ENCODE measurements at places on chromosomes 3 and 15.
A peak's percentile ranks its signal among the peaks of the same experiment; 100 is the strongest.

DNA sequence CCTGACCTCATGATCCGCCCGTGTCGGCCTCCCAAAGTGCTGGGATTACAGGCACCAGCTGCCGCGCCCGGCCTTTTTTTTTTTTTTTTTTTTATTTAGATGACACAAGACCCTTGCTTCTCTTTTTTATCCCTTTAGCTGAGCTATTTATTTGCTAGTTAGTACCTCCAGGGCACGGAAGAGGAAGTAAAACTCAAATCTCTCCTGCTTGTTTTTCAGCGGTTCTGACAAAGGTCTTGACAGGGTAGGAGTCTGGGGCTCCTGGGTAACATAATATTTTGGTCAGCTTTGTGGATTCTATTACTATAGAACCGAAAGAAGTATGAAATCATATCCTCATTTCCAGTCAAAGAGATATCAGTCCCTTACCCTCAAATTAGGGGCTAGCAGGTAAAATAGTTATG lies 44.0 kb upstream of the ETV5 start:
- no peak for DNase-seq

DNA sequence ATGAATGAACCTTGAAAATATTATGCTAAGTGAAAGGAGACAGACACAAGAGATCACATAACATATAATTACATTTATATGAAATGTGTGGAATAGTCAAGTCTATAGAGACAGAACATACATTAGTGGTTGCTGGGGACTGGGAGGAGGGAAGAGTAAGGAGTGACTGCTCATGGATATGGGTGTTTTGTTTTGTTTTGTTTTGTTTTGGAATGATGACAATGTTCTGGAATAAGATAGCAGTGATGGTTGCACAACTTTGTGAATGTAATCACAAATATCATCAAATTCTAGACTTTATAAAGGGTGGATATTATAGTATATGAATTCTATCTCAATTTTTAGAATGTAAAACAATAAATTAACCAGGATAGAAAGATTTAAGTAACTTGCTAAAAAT lies 57.4 kb upstream of the PHLDB2 start:
- no peak for DNase-seq

- no peak for DNase-seq
Observed at GRCh38 chr3:31449318-31449717, 83.4 kb upstream of the STT3B start.

DNA sequence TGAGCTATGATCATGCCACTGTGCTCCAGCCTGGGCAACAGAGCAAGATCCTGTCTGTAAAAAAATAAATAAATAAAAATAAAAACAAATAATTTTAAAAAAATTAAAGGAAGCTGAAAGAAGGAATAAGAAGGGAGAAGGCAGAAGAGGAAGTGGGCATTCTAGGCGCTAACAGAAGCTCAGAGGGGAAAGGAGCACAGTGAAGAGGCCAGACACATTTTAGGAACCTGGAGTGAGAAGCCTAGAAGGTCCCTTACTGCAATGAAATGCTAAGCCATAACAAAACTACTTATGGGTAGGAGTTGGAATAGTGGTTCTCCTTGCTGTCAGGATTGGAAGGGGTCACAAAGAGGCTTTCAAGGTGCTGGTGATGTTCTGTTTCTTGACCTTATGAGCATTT lies 64.0 kb downstream of the ITGB5 start:
- no peak for DNase-seq

DNA sequence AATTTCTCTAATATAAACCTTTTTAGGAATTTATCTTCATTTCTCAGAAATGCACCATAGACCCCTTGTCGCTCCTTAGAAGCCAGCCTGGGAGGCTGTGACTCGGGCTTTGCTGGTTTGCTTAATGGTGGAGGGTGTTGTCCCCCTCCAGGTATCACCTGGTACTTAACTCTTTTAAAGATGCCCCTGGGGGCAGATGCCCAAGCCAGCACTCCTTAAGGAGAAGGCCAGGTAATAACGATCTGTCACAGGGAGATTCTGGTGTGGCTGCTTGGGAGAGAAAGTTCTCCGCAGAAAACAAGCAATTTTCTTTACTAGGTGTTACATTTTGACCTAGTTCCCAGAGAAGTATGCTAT lies 22.3 kb downstream of the EHD4 start:
- DNase-seq: no peak

DNA sequence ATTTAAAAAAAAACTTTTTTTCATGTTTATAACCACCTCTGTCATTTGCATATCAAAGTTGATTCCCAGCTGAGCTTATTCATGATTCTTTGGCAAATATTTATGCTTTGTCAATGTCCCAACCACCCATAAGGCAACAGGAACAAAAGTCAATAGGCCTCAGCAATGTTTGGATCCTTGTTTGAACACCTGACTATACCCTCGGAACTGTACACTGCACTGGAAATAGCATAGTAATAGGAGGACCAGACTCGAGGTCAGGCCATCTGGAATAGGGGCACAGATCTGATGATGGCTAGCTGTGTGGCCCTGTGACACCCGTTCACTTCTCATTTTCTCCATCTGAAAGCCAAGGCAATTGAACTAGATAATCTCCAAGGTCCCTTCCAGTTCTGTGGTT lies 301.7 kb upstream of the ATP11B start:
- no peak for DNase-seq

- no peak for DNase-seq
Observed at GRCh38 chr15:99135194-99135593, 30.3 kb downstream of the SYNM start.

DNA sequence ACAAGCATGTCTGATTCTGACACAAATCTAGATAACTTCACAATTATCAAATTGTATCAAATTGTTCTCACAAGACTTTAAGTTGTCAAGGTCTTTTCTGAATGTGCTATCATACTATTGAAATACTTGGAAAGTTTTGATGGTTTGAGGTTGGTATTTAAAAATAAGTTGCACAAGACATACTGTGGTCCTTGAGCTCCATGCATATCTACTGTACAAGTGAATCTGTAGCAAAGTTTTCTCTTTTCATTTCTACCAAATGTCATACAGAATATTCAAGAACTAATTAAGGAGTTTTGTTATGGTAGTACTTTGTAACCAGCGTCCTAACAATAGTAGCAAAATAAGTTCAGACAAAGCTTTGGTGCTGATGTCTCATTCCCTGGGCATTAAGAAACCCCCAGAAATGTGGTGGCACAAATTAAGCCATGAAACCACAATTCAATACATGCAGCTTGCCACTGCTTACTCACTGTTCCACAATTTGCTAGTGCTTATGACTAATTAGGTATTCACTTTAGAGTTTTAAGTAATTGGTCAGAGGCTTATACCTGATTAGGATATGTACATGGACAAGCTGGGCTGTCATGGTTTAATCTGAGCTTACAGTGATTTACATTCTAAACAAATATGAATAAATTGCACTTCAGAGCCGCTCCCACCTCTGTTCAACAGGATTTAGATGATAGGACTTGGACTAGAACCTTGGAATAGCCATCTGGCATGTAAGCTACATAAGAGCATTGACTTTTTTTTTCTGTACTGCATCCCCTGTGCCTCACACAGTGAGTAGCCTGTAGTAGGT lies 8.8 kb downstream of the TBC1D23 start:
- peak; percentile 99 for DNase-seq

DNA sequence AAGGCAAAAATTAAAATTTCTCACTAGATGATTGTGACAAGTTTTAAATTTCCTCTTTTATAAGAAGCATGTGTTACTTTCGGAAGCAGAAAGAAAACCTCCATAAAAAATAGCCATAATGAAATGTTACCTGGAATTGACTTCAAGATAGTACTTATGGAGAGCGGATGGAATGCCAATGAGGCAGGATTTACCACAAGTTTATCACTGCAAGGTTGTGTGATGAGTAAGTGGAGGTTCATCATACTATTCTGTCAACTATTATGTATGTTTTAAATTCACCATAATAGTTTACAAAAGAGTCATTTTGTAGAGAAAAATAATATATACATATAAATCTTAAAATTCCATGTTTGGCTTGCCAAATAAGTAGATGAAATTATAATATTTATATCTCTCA lies 230.3 kb downstream of the SCAPER start:
- DNase-seq: no peak

- no peak for DNase-seq
Observed at GRCh38 chr3:36815375-36815774, 51.0 kb upstream of the DCLK3 start.

- peak; percentile 96 for DNase-seq
Observed at GRCh38 chr3:57060089-57060821, at the start of gene SPATA12. SPATA12 (plus strand) TSS chr3:57060664; CDS start chr3:57073695, 13,031 bp downstream.
